OCI-LY7 (cell line): ENCODE measurements at places on chromosomes 6 and 20.

- no peak for DNase-seq
Measured at GRCh38 chr6:27651371-27651732, 178.4 kb upstream of the ZNF184 start.

- no peak for DNase-seq
Measured at GRCh38 chr6:96466147-96466863, 55.3 kb upstream of the UFL1 start.

- peak; percentile 11 for DNase-seq
Measured at GRCh38 chr6:22024973-22025467, 271.8 kb downstream of the PRL start.

DNA sequence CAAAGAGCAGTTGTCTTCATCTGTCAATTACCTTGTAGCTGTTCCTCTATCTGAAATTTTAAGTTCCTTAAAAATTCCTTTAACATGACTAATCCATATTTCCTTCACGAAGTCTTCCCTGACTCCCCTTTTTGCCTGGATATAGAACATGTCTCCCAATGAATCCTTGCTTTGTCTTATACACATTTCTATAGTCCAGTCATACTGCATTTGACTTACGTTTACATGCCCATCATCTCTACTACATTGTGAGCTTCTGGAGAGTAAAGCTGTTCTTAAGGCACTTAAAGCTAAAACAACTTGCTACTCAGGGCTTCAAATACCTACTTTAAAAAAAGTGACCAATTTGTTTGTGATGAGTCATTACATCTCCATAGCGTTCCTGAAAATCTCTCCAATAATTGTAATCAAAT, 4.9 kb downstream of the REV3L start:
- DNase-seq: no peak

DNA sequence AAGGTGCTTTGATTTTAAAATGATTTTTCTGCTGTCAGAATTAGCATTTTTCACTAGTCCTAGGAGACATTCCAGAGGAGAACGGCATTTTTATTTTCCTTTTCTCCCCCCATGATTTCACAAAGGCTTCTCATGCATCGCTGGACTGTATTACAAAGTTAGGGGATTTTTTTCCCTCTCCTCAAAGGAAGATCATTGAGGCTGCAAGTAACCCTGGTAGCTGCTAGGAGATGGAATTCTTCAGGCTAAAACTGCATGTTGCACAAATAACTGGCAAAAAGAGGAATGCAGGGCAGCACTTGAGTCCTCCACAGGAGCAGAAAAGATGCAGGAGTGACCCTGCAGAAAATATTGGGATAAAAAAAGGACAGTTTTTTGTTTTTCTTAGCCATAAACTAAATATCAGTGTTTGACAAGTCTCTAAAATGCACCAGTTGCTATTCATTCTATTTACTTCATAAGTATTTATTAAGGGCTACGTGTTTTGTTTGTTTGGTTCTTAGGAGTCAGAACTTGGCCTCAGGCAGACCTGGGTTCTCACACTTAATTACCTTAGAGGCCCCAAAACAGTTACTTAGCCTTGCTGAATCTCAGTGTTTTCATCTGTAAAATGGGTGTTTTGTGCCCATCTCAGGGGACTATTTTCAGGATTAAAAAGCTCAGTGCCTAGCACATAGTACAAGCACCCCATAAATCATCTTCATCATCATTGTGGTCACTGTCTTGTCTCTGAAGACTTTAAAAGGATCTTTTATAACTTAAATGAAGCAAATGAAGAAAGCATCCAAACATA, 144.5 kb upstream of the ID4 start:
- no peak for DNase-seq

DNA sequence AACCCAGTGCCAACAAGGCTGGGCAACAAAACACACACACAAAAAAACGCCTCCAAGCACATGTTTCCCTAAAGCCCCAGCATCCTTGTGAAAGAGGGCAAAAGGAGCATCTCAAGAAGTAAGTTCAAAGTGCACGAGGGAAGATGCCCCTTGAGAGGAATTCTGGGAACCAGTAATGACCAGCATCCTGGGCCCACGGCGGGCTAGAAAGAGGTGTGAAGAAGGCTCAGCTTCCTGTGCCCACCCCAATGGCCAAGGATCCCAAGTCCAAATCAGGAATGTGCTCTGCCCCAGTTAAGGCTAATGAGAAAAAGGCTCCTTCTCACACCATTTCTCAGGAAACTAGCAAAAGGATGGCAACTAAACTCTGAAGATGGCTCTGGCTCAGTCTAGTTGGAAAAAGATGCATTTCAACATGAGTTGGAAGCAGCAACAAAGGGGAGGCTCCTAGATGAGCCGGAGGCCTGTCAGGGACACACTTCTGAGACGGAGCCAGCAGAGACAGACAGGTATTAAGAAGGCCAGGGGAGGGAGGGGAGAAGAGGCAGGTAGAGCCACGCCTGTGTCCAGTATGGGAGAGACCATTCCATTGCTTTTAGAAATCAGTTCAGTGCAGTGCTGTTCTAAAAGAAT, 3.2 kb downstream of the RIMS4 start:
- DNase-seq: no peak

GRCh38 chr6:22149096-22149495, 147.7 kb downstream of the PRL start:
- DNase-seq: no peak

- DNase-seq: no peak
Measured at GRCh38 chr6:26599134-26599533, 2.4 kb downstream of the ABT1 start.

DNA sequence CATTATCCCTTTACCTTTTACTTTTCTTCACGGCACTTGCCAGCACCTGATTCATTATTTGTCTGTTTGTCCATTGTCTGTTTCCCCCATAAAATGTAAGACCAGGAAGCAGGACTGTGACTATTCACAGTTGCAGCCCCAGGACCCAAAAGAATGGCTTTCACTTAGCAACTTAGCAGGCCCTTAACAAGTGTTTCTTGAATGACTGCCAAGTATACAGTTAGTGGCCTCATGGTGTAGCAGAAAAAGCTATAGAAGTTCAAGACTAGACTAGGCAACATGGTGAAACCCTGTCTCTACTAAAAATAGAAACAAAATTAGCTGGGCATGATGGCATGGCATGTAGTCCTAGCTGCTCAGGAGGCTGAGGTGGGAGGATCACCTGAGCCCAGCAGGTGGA, 4.3 kb downstream of the SLC26A8 start:
- DNase-seq: no peak

GRCh38 chr6:75065523-75065922, 140.3 kb downstream of the COL12A1 start:
- DNase-seq: no peak

GRCh38 chr6:124797224-124797623, 165.0 kb upstream of the RNF217 start:
- no peak for DNase-seq

- DNase-seq: no peak
Measured at GRCh38 chr6:168695701-168696100, 254.7 kb downstream of the SMOC2 start.

DNA sequence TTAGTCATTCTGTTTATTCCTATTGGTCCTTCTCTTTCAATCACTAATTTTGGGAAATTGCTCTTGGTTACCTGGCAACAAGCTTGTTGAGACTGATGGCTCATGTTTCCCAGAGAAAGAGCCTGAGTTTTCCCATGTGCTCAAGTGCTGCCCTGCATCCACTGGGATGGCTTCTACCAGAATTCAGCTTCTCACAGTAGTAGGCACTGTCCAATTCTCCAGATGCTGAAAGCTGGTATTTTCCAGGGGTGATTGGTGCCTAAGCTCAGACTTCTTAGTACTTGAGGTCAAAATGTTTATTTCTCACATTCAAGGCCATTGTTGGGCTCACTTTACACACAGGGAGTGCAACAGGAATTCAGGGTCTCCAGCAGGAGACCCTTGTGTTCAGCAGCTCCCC, 29.1 kb upstream of the SLC2A12 start:
- no peak for DNase-seq

DNA sequence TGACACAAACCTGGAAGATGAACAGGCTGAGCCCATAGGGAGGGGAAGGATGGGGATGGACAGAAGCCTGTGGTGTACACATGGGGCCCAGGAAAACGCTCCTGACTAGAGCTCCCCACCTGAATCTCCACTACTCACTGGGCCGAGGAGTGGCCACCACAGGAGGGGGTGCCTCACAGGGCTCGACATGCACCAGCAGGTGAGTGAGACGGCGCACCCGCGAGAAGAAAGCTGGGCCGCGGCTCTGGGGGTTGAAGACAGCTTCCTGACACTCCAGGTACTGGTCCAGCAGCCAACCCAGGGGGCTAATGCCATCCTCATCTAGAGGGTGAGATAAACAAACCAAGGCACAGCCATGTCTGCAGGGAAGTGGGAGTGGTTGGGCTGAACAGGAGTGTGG, 10.3 kb downstream of the CUL7 start:
- no peak for DNase-seq

GRCh38 chr20:32958574-32958973, 45.7 kb downstream of the SUN5 start:
- DNase-seq: no peak

GRCh38 chr6:56756219-56756789, 113.6 kb upstream of the DST start:
- no peak for DNase-seq

DNA sequence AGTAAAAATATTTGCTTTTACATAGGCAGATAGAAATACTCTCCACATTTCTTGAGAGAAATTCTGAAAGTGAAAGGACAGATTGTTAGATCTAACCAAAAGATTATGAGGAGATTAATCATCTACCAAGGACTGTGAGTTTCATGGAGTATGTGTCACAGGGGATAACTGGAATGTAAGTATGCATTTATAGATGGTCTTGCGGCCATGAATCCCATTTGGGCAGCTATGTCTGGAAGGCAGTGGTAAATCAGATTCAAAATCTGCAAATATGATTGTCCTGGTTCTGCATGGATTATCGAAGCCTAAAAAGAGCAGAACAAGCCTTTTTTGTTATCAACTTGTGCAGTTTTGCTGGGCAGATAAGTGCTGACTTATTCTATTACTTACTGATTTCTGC, 293.8 kb downstream of the RFPL4B start:
- no peak for DNase-seq

DNA sequence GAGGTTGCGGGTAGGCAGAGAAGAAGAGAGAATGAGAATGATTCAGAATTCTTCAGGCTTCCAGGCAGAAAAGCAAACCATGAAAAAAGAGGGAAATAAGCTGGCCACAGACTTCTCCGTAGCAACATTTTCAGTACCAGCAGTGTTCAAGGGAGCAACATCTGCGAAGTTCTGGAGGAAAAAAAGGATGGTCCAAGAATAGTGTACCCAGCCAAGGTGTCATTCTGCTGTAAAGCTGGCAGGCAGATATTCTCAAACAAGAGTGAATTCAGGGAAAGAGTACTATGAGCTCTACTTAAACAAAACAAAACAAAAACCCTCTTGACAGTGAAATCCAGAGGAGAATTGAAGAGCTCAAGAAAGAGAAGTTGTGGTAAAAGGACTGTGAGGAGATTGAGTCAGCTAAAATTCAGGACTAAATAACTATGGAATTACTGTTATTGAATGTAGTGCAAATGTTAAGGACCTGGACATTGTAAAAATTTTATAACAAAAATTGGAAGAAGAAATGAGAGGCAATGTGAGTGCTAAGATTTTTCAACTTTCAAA, 86.5 kb downstream of the ATRN start:
- DNase-seq: no peak

DNA sequence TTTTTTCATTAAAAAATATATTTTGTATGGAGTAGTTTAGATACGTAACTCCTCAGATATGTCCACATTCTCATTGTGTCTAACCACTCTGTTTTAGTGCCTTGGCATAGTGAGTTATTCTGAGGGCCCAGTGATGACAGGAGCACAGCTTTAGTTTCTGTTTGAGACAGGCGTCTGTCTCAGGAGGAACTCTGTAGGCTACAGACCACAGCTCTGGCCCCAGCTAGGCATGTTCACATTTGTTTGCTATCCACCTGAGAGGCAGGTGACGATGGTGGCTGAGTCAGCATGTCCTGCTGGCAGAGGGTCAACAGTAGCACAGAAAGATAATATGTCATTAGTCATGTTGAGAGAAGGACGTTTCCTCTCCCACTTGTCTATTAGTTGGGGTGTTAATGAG, 16.3 kb downstream of the LRRC1 start:
- no peak for DNase-seq

DNA sequence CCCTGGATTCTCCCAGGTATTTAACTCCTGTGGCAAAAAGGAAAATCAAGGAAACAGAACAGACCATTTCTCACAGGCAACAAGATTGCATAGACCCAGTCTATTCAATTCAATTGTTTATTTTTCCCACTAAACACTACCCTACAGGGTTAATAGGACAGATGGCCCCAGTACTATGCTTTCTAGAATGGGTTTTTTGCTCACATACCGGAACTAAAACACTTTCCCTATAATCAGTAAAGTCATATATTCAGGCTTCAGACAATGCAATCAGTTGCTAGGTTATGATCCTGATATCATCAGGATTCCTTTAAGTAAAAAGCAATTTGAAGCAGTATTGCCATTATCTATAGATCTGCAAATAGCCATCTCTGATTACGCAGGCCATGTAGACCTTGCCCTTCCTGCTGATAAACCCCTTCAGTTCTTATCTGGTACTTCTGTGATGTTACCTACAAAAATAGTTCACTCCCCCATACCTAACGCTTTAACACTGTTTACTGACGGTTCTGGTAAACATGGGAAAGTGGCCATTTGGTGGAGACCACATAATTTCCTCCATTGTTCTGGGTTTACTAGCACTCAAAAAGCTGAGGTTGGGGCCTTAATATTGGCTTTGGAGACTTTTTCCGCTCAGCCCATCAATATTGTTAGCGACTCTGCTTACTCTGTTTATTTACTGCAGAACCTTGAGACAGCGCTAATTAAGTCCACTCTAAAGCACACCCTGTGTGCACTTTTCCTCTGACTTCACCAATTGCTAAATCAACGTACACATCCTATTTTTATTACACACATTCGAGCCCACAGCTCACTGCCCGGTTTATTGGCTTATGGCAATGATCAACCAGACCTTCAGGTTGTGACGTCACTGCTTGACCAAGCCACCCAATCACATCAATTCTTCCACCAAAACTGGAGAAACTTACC, 666.0 kb downstream of the PHF3 start:
- DNase-seq: no peak

DNA sequence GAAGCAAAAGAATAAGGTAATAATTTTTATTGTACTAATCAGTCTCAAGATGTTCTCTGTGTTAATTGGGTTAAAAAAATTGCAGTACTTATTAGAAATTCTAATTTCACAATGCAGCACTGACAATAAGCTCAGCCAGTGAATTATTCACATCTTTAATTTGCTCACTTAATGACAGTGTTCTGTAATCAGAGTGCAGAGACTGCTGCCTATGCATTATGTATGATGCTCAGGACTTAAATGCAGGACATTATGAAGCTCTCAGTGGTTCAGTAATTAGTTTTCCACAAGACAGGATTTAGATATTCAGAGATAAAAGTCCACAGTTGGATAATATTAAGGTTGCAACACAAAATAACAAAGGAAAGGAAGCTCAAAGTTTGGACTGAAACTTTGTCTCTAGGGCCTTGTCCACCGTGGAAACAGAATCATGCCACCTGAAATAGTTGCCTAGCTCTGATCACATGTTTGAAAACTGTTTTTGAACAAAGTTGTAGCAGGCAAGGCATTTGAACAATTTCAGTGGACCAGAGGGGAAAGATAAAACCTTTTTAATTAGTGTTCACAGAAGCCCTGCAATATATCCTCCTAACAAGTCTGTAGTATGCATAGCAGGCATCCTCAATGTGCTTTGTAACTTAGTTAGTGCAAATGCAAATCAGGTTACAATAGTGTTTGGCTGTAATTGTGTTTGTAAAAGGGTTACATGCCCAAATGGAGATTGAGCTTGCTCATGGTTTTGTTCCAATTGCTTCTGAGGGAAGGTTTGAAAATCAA, 23.7 kb upstream of the MMS22L start:
- no peak for DNase-seq

GRCh38 chr6:64250126-64250525, 614.5 kb downstream of the PHF3 start:
- DNase-seq: no peak

GRCh38 chr6:36924131-36924530, 30.4 kb upstream of the PI16 start:
- DNase-seq: no peak
